ENCODE measurements at places on chromosomes 2 and 18.

DNA sequence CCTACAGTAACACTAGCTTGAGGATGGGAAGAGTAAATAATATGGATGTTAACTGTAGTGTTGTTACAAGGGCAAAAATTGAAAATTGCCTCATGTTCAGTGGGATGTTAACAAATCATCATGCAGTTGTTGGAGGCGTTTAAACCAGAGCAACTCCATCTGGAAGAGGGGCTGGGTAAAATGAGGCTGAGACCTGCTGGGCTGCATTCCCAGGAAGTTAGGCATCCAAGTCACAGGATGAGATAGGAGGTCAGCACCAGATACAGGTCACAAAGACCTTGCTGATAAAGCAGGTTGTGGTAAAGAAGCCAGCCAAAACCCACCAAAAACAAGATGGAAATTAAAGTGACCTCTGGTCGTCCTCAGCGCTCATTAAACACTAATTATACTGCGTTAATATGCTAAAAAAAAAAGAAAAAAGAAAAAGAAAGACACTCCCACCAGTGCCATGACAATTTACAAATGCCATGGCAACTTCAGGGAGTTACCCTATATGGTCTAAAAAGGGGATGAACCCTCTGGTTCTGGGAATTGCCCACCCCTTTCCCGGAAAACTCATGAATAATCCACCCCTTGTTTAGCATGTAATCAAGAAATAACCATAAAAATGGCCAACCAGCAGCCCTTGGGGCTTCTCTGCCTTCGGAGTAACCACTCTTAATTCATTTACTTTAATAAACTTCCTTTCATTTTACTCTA is 101.4 kb downstream of the MYO5B start:
- DNase-seq: no peak

DNA sequence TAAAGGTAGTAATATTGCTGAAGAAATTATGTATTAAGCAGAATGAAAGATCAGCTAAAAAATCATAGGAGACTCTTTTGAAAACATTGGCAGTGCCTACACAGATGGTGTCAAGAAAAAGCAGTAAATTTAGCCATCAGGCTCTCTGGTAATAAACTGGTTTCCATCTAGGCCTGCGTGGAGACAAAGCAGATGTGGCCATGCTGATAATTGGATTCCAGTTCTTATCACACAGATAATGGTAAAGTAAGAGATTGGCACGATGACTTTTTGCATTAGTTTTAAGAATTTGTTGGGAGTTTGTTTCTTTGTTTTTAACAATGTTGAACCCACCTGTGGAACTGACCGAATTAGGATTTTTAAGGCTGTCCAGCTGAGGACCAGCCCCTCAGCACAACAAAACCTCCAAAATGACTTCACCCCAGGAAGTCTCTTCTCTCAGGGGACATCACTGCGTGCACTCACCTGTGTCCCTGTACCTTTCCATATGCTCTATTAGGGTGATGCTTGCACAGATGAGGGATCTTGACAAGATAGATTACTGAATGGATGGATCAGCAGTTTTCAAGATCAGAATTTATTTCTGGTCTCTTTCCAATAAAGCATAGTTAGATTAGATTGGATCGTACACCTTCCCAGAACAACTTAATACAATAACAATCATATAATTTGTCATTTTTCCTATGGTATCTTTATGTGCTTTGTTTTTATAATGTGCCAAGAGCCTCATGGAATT is 69.1 kb upstream of the DNAJC10 start:
- no peak for DNase-seq

- DNase-seq: no peak
Observed at GRCh38 chr2:74424139-74424992, 2.8 kb downstream of the WDR54 start.

- DNase-seq: no peak
Observed at GRCh38 chr2:32363597-32363996, 6.8 kb downstream of the BIRC6 start.

DNA sequence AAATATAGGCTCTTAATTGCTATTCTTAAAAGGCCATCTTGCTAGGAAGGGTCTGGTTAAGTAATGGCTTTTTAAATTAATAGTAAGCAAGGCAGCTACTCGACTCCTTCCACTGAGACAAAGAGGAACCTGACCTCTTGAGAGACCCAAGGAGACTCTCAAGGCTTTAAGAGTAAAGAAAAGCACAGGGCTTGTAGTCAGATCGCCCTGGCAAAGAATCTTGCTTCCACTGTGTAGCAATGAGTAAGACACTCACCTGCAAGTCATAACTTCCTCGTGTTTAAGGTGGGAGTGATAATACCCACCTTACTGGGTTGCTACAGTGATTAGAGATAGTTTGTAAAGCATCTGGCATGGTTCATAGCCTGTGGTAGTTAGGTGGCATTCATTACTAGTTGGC is 274.5 kb downstream of the TSN start:
- DNase-seq: no peak

GRCh38 chr2:23360571-23361125 is 24.3 kb upstream of the KLHL29 start:
- DNase-seq: no peak

GRCh38 chr2:173124441-173124840 is 48.8 kb downstream of the MAP3K20 start:
- no peak for DNase-seq

DNA sequence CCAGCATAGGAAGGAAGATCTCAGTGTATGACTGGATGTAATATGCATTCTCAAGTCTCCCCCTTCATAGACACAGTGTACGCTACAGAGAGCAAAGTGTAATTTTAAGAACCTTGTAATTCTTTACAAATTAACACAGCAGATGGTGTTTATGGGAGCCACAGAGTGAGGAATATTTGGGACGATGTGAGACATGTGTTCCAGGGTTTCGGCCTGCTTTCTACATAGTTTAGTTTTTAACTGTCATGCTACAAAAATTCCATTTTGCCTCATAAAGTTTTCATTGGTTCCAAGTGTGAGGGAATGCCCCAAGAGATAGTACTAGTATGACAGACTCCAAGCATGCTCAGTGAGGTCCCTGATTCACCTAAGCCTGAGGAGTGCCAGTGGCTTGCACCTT is 76.2 kb upstream of the LRRTM1 start:
- no peak for DNase-seq

- no peak for DNase-seq
Observed at GRCh38 chr18:54515149-54515548, 75.9 kb upstream of the DYNAP start.
